ENCODE measurements at places on chromosomes 3 and 15. TPM values are rescaled to one million over a fixed set of nuclear protein-coding genes. Genes with fewer than 3 reads are reported as not detected.

GRCh38 chr3:57077630-57078343 lies 17.3 kb downstream of the SPATA12 start:
- no peaks in the 10 kb centered on the region for H3K4me1 ChIP-seq
- H3K27ac ChIP-seq, result no peak overlapping the region
- peak overlapping the region; percentile 52 for H3K4me3 ChIP-seq
- DNase-seq, result no peak
- H3K27me3 ChIP-seq, result peaks cover 49% of the 10 kb centered on the region

DNA sequence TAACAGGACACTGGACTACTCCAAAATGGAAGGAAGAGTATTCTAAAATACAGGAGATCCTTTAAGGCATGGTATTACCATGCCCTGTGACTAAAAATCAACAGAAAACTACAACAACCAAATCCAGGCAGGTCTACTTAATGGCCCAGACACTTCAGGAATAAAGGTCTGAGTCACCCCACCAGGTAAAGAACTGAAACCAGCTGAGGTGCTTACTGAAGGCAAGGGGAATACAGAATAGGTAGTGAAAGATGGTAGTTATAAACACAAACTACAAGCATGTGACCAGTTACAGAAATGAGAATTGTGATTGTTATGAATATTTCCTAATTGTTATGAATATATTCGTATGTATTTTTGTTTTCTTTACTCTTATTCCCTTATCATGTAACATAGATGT lies 13.4 kb downstream of the IFT57 start:
- no peaks in the 10 kb centered on the region for H3K27me3 ChIP-seq
- DNase-seq, result no peak
- no peak overlapping the region for H3K4me3 ChIP-seq
- peaks cover 36% of the 10 kb centered on the region for H3K36me3 ChIP-seq
- no peak overlapping the region for H3K27ac ChIP-seq

GRCh38 chr15:97654481-97655076 lies 305.9 kb upstream of the ARRDC4 start:
- no peaks in the 10 kb centered on the region for H3K36me3 ChIP-seq
- H3K27ac ChIP-seq, result no peak overlapping the region
- H3K27me3 ChIP-seq, result no peaks in the 10 kb centered on the region
- H3K4me3 ChIP-seq, result no peak overlapping the region

- no peaks in the 10 kb centered on the region for H3K27me3 ChIP-seq
- H3K4me3 ChIP-seq, result no peak overlapping the region
- DNase-seq, result no peak
- H3K4me1 ChIP-seq, result no peaks in the 10 kb centered on the region
- no peaks in the 10 kb centered on the region for H3K36me3 ChIP-seq
These were observed 113.4 kb upstream of the FAM3D start for GRCh38 chr3:58779934-58780333.

GRCh38 chr15:66515901-66516322 lies 10.8 kb downstream of the ZWILCH start:
- H3K36me3 ChIP-seq, result peaks cover 22% of the 10 kb centered on the region
- H3K4me3 ChIP-seq, result no peak overlapping the region
- no peaks in the 10 kb centered on the region for H3K27me3 ChIP-seq
- H3K4me1 ChIP-seq, result no peaks in the 10 kb centered on the region
- no peak overlapping the region for H3K27ac ChIP-seq
- no peak for DNase-seq

GRCh38 chr3:172059532-172059931 lies 20.2 kb downstream of the FNDC3B start:
- no peak overlapping the region for H3K27ac ChIP-seq
- H3K36me3 ChIP-seq, result peaks cover 3% of the 10 kb centered on the region
- peaks cover 25% of the 10 kb centered on the region for H3K4me1 ChIP-seq
- no peak overlapping the region for H3K4me3 ChIP-seq

GXYLT2 gene
- not detected for total RNA-seq

HCN4 gene
- total RNA-seq, result not detected

Data from activated CD4-positive, alpha-beta memory T cell treated with anti-CD3 and anti-CD28 coated beads for 36 hours (primary cell).